ENCODE measurements at places on chromosomes 2 and 18. TPM values are rescaled to one million over a fixed set of nuclear protein-coding genes. Genes with fewer than 3 reads are reported as not detected.

- no peak for DNase-seq
These were observed 102.7 kb upstream of the TAF1B start for GRCh38 chr2:9740382-9741073.

- no peak for DNase-seq
These were observed 31.8 kb downstream of the ARHGAP25 start for GRCh38 chr2:68766376-68766845.

DNA sequence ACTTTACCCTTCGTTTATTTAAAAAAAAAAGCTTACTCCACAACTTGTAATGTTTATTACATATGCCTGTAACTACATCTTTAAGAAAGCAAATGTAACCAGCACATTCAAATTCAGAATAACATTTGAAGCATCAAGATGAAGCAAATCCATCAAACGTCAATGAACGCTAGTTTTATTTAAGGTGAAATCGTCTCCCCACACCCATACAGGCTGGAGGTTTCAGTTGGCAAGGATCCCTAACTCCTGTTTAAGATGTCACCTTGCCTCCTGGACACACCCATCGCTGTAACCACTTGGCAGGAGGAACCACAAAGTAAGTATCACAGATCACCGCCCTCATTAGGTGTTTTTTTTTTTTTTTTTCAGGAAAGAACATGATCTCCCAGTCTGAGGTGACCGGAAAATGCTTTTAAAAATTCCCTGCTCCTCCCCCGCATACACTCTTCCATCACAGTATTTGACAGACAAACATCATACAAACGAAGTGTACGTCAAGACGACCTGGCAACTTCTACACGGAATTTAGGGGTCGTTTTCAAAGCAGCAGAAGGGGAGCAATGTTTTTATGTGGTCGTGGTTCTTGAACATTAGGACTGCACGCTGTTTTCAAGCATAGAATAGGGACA lies 19.7 kb upstream of the STPG4 start:
- peak; percentile 67 for DNase-seq

DNA sequence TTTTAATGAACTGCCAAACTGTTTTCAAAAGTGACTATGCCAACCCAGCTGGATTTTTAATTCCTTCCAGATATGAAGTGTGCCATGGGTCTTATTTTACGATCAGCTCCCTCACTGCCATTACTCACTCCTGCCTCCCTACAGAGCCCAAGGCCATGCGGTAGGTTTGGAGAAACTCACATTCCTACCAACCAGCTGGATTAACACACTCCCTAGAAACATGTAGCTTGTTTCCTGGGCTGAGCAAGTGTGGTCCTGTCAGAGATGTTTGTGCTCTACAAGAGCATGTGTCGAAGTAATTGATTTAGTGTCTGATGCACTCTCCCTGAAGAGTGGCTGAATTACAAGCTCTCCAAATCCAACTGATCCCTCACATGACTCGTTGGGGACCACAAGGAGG lies 82.5 kb downstream of the SPP2 start:
- DNase-seq, result peak; percentile 39

GRCh38 chr18:46110406-46110805 lies 6.2 kb downstream of the HAUS1 start:
- no peak for DNase-seq

- no peak for DNase-seq
These were observed 17.8 kb downstream of the TNFRSF11A start for GRCh38 chr18:62342884-62343283.

The C2orf72 gene
- total RNA-seq, result 0.41 TPM

- no peak for DNase-seq
These were observed 230.0 kb downstream of the NAPG start for GRCh38 chr18:10755855-10756254.

- DNase-seq, result peak; percentile 97
These were observed 82.8 kb downstream of the GLI2 start for GRCh38 chr2:120818441-120818920.

DNA sequence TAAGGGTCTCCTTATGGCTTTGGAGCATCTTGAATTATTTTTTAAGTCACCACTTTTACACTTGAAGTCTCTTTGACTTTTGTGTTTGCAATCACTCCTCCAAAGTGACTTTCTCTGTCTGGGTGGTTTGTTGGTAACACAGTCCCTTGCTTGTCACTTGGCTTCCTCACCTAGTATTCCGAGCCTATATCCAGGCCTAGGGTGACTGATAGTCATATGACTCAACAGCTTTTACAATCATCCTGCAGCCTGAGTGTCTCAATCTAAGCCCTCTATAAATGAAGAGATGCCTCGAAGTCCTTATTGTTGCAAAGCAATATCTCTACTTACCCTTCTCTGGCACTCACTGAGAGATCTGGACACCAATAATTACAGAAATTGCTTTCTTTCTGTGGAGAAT lies 53.9 kb upstream of the SETBP1 start:
- no peak for DNase-seq

The VAMP8 gene
- total RNA-seq, result not detected

- DNase-seq, result no peak
These were observed 267.3 kb downstream of the CLIP4 start for GRCh38 chr2:29382486-29382885.

DNA sequence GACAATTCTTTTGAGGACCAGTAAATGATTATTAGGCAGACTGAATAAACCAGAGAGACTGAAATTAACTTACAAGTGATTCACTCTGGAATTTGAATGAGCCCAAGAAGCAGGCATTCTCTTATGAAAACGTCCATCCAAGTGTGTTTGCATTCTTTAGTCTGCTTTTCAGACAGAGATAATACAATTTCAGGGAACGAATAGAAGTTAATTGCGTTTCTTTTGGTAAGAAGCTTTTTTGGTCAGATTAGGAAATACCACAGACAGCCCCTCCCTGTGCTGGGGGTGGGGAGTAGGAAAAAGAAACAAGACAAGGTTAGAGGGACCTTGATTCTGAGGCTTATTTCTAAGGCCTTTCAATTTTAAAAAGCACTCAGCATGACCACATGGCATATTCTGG lies 874.4 kb downstream of the SUCLG1 start:
- DNase-seq, result peak; percentile 32

The MGAT5 gene
- total RNA-seq, result 30.4 TPM

The TUBA4A gene
- 0.45 TPM for total RNA-seq

The CSRNP3 gene
- not detected for total RNA-seq

DNA sequence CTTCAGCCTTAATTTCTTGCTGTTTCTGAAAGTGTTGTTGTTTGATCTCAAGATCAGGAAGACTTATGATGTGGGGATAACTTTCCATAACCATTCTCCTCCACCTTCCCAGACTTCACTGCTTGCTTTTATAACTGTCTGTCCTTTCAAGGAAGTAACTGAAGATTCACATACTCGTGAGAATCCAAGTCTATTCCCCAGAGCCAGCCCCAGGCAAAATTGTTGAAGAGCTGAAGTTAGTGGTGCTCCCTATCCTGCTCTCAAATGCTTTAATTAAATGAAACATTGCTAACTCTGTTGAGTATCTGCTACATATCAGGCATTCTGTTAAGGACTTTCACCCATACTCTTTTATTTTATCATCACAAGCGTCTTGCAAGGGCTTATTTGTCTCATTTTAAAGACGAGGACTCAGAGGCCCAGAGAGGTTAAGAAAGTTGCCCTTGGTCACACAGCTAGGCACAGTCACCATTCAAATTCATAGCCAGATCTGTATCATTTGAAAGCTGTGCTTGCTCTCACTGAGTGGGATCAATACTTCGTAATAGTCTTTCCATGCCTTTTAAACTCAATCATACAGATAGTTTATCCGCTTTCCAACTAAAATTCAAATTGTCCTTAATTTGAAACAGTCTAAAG lies 189.8 kb upstream of the TCF4 start:
- DNase-seq, result no peak

DNA sequence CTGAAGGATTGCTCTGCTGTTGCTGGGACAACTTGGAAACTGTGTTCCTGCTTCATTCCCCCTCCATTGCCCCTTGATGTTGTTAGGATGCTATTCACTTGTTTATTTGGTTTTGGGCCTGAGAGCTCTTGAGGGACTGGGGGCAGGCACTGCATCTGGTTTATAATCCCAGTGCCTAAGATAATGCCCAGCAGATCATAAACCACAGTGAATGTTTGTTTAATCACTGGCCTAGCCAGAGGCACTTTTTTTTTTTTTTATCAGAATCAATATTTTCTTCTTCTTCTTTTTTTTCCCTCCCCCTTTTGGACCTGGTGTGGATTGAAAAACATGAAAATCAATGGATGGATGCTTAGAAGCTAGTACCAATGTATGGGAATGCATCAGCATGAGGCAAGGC lies 38.1 kb downstream of the KCNS3 start:
- no peak for DNase-seq

The MCFD2 gene
- total RNA-seq, result 97.6 TPM

DNA sequence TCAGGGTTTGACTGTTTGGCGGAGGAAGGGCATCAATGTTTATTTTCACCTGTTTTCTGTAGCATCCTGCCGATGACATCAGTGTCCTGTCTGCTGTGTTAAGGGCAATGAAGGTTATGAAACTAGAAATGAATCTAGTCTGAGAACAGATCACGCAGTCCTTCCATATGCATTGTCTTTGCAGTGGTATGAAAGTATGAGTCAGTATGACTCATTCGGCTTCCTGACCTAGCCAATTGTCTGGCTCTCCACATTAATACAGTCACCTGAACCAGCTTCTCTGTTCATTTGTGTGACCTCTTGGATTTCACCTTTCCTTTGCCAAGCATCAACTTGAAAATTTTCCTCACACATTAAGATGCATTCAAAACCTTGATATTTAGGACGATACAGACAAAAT lies 353.8 kb downstream of the RND3 start:
- DNase-seq, result peak; percentile 77

GRCh38 chr18:10863026-10863425 lies 286.3 kb downstream of the PIEZO2 start:
- no peak for DNase-seq

DNA sequence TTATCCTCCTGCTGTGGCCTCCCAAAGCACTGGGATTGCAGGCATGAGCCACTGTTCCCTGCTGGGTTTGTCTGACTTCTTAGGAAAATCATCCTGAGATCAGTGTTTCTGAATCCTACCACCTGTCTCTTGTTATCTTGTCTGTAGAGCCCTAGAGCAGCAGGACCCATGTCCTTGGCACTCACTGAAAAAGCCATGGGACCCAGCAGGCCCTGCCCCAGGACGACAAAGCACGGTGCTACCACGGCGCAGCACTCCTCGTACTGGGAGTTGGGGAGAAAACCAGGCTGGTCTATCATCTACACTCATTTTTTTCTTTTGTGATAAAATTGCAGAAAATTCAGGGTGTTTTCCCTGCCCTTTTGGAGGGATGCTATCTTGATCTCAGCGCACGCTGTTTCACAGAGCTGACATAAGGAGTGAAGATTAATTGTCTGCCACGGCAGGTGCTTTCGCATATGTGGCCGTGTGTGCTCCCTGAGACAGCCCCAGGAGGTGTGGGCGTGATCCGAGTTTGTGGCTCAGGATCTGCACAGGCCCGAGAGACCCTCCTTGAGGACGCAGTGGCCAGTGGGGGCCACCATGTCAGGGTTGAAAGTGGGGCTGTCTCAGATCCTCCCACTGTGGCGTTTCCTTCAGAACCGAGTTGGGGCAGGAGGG lies 179.1 kb downstream of the LDLRAD4 start:
- no peak for DNase-seq

DNA sequence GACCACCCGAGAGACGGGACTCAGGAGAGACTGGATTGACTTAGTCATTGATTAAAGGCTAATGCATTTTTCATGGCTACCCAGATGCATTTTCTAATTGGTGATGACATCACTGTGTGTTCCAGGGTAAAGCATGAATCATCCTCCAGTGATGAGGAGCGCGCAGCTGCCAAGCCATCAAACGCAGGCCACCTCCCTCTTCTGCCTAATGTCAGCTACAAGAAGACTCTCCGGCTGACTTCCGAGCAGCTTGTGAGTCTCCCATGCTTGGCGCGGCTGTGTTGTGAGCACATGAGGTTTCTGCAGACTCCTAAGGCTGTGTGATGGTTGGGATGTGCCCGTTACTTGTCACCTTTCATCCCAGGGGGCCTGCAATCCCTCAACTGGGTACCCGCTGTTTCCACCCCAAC lies 56.4 kb downstream of the LPIN1 start:
- no peak for DNase-seq

DNA sequence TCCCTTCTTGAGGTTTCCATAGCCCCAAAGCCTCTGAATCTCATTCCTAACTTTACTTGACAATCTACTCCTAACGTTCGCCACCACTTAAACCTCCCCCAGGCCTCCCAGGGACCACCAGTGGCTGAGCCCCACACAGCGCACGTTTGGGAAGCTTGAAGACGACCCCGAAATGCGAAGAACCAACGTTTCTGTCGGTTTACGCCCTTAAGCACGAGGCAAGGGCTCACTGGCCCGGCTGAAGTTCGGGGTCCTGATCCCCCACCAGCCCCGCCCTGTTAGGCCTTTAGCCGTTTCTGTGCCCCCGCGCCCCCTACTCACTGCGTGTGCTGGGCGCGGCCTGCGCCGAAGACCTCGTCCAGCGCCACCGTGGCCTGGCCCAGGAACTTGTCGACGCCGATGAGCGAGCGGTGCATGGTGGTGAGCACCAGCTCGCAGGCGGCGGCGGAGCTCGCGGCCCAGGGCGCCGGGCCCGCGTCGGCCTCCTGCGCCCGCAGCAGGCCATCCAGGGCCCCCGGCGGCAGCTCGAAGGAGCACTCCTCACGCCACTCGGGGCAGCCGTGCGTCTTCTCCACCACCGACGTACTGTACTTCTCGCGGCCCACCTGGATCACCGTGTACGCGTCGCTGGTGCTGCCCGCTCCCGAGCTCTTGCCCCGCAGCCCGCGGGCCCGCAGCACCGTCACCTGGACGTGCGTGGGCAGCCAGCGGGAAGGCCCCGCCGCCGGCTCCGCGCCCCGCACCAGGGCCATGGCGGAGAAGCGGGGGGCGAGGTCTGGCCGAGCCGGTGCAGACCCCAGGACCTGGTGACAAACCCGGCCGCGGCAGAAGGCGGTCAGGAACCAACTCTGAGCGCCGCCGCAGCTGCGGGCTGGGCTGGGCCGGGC lies 479 bp downstream of the RAB11FIP5 start:
- peak; percentile 50 for DNase-seq

DNA sequence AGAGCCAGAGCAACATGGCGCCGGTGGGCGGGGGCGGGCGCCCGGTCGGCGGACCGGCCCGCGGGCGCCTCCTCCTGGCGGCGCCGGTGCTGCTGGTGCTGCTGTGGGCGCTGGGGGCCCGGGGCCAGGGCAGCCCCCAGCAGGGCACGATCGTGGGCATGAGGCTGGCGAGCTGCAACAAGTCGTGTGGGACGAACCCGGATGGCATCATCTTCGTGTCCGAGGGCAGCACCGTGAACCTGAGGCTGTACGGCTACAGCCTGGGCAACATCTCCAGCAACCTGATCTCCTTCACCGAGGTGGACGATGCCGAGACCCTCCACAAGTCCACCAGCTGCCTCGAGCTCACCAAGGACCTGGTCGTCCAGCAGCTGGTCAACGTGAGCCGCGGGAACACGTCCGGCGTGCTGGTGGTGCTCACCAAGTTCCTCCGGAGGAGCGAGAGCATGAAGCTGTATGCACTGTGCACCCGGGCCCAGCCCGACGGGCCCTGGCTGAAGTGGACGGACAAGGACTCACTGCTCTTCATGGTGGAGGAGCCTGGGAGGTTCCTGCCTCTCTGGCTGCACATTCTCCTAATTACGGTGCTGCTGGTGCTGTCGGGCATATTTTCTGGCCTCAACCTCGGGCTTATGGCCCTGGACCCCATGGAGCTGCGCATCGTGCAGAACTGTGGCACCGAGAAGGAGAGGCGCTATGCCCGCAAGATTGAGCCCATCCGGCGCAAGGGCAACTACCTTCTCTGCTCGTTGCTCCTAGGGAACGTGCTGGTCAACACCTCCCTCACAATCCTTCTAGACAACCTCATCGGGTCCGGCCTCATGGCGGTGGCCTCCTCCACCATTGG lies 507 bp downstream of the CNNM4 start:
- peak; percentile 55 for DNase-seq

- no peak for DNase-seq
These were observed 26.3 kb upstream of the SH3RF3 start for GRCh38 chr2:109102588-109103233.
